ENCODE measurements at places on chromosomes 2 and 18.

- no peak for DNase-seq
Measured at GRCh38 chr2:157443795-157444640, at the start of gene CYTIP. Gene CYTIP (minus strand): TSS chr2:157444089. CDS start chr2:157444020, 69 bp downstream.

DNA sequence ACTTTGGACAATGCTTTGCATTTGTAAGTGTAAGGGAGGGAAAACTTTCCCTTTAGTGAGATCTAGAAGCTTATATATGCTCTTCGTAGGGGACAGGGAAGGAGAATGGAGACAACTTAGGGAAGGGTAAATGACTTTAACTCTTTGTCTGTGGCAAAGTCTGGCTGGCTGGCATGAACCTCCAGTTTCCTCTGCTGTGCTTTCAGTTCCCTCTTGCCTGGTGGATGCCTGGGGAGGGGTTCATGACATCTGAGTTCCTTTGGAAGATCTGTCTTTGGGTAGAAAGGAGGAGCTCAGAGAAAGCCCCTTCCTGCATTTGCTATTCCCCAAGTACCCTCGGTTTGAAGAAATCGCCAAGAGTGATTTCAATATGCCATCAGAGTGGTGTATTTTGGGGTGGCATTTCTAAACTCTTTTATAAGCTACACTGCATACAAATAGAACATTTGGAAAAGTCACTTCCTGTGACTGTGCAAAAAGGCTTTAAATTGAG lies 143.6 kb downstream of the VAPA start:
- DNase-seq: no peak

DNA sequence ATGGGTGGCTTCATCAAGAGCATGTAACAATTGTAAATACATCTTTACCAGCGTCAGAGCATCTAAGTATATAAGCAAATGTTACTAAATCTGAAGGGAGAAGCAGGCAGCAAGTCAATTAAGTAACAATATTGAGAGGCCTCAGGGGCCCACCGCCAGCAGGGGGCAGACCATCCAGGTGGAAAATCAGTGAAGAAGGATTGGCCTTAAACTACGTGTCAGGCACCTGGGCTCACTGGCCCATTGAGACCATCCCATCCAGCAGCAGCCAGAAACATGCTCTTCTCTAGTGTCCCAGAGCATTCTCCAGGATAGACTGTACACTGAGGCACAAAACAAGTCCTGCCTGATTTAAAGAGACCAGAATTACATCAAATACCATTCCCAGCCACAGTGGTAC lies 96.2 kb upstream of the SNTG2 start:
- DNase-seq: peak; percentile 58

- no peak for DNase-seq
Measured at GRCh38 chr18:49795612-49796552, 17.5 kb downstream of the ACAA2 start.

- DNase-seq: no peak
Measured at GRCh38 chr2:80896576-80896975, 592.0 kb upstream of the LRRTM1 start.

- no peak for DNase-seq
Measured at GRCh38 chr2:219254590-219255201, 978 bp upstream of the TUBA4A start.

GRCh38 chr2:10170256-10170655 lies 47.7 kb downstream of the RRM2 start:
- DNase-seq: peak; percentile 39

- DNase-seq: peak; percentile 43
Measured at GRCh38 chr2:134392442-134393074, 138.7 kb downstream of the MGAT5 start.

- no peak for DNase-seq
Measured at GRCh38 chr2:108444941-108445840, 3.8 kb upstream of the GCC2 start.

- no peak for DNase-seq
Measured at GRCh38 chr2:225002656-225003045, 39.6 kb downstream of the DOCK10 start.

GRCh38 chr18:5288517-5288935 lies 7.0 kb downstream of the ZBTB14 start:
- DNase-seq: no peak

GRCh38 chr2:129821445-129821844 lies 158.0 kb upstream of the RAB6C start:
- no peak for DNase-seq

- DNase-seq: no peak
Measured at GRCh38 chr2:120957905-120958304, 222.2 kb downstream of the GLI2 start.

GRCh38 chr18:23875966-23876895 lies 138.3 kb upstream of the TTC39C start:
- DNase-seq: no peak

DNA sequence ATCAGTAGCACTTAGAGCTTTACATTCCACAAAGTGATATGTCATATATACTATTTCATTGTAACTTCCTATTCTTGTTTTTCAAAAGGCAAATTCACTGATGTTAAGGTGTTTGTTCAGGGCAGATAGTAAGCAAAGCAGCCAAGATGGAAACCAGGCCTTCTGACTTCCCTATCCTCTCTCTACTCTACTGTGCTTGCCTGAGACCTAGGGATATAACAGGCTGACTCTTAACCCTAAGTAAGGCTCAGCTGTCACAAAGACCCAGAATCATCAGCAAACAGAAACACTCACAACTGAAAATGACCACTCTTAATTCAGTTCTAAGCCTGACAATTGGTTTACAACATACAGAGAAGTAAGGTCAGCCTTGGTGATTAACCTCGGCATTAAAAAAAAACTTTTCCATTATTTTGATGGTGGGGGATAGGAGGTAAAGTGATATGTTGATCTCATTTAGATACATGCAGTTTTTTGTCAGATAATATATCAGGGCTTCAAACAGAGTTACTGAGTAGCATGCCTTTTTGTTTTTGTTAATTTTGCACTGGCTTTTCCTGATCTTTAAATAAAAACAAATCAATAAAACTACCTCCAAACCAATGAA lies 95.4 kb upstream of the CHRNA1 start:
- no peak for DNase-seq

DNA sequence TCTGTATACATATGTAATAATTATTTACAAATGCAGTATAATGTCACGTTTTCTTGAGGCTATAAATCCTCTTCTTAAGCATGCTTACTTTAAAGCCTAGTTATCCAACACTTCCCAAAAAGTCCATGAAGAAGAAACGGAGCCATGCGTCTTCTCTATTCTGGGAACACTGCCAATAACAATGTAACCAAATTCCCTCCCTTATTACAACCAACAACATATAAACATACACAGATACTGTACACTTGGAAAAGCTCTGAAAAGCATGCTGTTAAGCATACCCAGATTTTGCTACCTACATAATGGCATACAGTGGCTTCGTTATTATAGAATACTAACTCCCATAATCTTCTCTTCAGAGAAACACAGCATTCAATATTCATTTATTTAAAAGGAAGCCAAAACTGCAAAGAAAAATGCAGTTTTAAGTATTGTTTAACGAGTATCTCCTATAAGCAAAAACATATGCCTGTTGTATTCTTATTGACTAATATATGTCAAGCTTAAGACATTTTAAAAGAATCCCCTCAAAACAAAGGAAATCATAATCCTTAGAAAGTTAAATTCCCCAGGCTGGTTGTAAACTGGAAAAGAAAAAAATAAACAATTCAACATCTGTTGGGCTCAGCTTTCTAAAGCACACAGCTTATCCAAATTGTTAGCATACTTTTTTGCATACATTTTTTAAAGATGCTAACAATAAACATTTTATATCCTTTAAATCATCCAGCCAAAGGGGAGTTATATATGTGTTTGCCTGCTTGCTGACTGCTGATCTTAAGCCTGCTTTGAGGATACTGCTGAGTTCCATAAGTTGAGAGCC lies 83.4 kb downstream of the SLC25A12 start:
- DNase-seq: no peak

- DNase-seq: no peak
Measured at GRCh38 chr2:138602166-138602460, 100.5 kb downstream of the SPOPL start.

DNA sequence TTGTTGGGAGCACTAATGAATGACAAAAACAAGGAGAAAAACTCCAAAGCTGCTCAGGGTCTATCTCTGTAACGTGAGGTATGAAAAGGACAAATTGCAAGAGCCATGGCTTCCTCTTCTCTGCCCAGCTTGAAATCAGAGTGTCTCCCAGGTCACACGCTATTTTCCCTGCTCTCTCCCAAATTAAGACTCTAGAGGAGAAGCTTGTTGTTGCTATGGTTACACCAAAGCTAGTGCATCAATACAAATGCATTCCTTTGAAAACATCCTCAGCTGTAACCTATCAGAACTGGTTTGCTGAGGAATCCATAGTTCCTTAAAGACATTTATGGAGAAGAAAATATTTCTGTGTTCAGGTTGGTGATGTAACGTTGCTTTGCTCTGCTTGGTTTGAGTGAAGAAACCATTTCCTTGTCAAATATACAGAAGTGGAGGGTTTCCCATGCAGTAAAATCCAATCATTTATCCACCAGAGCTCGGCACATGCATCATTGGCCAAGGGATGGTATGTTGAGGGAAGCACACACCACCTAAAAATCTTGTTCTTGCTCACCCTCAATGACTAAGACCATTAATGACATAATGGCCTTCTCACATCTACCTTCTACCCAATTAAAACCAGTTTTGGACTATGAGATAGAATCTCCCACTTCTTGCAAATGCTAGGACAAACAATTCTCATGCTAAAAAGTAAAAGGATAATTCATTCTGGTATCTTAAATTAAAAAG lies 2135.6 kb upstream of the CELF4 start:
- DNase-seq: no peak

- DNase-seq: no peak
Measured at GRCh38 chr2:48927355-48927754, 171.8 kb upstream of the LHCGR start.

DNA sequence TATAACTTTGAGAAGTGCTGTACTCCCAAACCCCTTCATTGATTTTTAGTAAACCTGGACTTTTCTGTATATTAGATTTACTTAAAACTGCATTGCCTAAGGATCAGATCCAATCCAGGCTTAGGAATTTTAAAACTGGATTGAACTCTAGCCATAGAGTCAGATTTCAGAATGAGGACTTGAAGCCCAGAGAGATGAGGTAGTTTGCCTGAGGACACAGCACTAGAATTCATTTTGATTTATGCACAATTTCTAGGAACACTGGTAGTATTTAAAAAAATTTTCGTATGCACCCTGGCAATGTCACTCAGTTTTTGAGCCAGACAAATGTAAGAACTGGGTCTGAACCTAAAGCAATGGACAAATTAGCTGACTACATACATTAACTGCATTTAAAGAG lies 144.9 kb downstream of the KCTD1 start:
- DNase-seq: no peak

GRCh38 chr2:44957656-44958327 lies 16.3 kb downstream of the SIX3 start:
- DNase-seq: no peak

DNA sequence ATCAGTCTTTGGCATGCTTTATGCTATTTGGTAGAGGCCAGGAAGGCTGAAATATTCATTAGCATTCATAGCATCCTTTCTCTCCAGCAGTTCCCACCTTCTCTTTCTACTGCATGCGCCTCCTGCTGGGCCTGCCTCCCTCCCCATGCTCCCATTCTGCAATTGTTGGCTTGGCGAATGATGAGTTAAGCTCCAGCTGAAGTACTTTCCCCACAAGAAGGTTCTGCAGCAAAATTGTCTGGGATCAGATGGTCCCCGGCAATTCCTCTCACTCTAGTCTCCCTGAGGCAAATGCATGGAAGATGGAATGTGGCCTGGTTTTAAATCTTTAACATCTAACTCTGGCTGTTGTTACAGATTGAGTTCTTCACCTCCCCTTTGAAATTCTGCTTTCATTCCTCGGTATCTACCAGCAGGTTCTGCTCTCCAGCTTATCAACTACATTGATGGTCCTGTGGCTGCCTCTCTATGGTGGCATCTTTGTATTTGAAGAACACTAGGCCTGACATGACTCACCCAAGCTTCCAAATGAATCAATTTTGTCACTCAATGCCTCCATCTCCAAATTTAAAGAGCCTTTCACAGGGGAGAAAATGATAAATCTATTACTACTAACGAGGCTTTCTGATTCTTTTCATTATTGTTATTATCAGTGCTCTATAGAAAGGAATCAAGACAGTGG lies 55.9 kb downstream of the KCTD18 start:
- DNase-seq: no peak

DNA sequence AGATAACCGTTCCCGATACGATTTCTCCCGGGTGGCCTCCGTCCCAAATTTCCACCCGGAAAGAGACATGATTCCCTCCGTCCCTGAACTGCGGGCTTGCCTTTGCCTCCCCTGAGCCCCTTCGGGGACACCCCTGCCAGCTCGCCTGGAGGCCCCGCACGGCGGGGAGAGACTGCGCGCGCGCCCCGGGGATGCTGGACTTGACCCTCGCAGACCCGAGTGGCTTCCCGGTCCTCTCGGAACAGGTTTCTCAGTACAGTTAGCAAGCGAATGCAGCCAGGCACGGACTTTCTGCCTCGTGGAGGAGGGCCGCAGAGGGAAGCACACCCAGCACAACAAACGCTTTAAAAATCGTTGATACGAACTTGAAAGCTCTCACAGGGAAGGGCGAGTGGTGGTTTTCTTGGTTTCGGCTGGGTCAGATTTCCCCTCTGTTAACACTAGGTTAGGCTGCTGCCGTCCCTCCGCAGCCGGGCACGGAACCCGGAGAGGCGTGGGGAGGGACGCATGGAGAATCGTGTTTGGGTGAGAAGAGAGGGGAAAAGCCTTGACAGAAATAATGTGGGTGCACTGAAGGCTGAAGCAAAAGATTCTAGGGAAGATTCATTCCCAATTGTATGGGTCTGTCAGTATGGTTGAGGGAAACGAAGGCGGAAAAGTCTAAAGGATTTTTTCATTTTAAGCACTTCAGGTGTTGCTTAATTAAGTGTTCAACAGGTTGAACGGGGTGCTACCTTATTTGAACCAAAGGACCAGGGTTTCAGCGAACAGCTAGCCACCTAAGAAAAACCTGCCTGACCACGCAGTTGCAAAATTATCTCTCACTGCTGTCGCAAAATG lies 916 bp downstream of the TNFRSF11A start:
- no peak for DNase-seq

DNA sequence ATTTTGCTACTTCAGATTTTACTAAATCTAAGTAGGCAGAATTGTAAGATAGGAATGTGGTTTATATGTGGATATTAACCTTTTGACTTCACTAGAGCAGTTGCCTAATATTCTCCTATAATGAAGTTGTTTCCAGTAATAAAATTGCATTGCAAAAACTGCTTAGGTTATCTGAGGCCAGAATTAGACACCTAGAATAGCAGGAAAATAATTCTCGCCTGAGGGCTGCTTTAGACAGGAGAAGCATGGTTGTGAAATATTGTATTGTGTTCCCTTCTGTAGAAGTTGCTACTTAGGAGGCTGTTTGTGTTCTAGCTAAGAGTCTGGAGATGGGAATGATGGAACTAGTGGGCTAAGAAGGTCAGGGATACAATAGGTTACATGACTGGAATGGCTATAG lies 146.3 kb downstream of the PLCL1 start:
- no peak for DNase-seq

Measured in SK-MEL-5 (cell line).